ENCODE measurements at places on chromosomes 5 and 9. TPM values are rescaled to one million over a fixed set of nuclear protein-coding genes. Genes with fewer than 3 reads are reported as not detected.

The BRD3 gene
- 37.1 TPM for total RNA-seq

GRCh38 chr9:73077625-73078030 lies 74.0 kb upstream of the ANXA1 start:
- no peak for DNase-seq

DNA sequence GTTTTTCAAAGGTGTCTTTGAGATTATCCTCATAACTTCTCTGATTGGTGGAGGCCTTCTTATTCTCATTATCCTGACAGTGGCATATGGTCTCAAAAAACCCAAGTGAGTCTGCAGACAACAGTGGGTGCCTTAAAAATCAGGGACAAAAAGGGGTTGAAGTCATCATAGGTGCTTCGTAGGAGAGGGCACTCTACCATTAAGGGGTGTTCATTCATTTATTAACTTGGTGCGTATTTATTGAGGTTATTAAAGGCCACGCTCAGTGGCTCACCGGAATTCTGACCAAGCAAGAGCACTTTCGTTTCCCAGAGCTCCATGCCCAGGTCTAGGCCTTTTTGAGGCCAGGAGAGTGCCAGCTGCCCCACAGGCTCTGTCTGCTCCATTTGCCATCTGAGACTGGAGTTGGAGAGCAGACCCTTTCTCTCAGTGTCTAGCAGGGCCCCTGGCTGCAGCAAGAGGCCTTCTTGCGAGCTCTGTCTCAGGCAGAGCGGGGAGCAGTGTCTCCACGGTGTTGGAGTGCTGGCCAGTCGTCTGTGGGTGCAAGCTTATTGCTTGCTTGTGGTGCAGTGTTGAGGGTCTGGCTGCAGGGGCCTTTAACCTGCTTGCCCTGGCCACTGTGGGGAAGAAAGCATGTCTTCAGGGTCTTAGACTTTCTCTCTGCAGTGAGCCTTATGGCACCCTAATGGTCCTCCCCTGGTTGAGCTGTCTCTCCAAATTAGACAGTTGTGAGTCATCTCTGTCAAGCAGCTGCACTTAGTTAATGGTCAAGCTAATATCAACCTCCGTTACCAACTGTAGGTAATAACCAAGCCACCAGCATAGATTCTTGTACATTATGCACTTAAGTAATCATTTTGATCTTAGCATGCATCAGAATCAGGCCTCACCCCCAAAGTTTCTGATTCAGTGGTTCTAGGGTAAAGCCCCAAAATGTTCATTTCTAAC lies 62.6 kb downstream of the IL31RA start:
- DNase-seq = no peak

DNA sequence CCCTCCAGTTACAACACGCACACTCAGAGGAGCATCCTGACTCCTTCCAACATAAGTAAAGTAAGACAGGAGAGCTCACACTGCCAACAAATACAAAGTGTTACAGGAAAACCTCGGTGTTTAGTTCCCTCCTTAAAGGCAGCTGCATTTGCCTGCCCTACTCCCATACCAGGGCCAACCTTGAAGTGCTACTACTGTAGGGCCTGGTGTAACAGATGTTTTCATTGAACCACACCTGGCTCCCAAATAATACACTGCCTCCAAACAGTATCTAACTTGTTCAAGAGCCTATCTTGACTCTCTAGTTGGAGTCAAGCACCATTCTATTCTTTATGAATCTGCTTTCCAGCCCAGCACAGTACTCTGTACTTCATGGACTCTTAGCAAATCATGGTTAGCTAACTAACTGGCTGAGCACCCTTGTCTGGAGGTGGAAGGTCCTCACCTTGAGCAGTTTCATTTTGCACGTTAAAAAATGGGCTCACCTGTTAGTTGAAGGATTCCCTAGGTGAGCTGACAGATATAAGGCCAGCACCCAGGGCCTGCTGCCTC lies 34.6 kb downstream of the TTC39B start:
- no peak for DNase-seq

GRCh38 chr9:14452539-14452938 lies 138.6 kb upstream of the NFIB start:
- DNase-seq = no peak

GRCh38 chr5:58970766-58971165 lies 387.9 kb downstream of the RAB3C start:
- DNase-seq = no peak

- DNase-seq = no peak
Measured at GRCh38 chr5:135996611-135997010, 32.2 kb upstream of the TGFBI start.

GRCh38 chr5:126516852-126517251 lies 78.2 kb downstream of the ALDH7A1 start:
- DNase-seq = no peak

DNA sequence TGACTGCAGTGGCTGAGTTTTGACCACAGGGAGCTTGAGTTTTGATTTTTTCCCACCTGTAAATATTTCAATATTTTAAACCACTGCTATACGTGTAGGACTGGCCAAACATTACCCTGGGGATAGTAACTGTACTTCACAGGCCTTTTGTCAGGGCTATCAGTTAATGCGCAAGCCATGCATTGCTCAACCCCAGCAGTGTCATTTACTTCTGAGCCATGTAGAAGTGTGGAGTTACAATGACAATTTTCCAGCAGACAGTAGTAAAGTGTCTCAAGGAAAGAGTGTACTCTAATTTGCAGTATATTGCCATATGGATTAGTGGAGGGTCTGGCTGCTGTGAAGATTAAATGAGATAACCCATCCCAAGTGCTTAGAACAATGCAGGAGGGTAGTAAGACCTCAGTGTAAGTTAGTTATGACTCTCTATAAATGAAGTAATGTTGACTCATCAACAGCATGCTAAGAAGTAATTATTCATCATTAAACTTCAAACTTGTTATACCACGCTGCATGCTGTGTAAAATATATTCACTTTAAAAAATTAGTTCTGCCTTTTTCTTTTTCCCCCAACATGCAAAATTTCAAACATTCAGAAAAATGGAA lies 489.2 kb downstream of the KDM4C start:
- DNase-seq = no peak

DNA sequence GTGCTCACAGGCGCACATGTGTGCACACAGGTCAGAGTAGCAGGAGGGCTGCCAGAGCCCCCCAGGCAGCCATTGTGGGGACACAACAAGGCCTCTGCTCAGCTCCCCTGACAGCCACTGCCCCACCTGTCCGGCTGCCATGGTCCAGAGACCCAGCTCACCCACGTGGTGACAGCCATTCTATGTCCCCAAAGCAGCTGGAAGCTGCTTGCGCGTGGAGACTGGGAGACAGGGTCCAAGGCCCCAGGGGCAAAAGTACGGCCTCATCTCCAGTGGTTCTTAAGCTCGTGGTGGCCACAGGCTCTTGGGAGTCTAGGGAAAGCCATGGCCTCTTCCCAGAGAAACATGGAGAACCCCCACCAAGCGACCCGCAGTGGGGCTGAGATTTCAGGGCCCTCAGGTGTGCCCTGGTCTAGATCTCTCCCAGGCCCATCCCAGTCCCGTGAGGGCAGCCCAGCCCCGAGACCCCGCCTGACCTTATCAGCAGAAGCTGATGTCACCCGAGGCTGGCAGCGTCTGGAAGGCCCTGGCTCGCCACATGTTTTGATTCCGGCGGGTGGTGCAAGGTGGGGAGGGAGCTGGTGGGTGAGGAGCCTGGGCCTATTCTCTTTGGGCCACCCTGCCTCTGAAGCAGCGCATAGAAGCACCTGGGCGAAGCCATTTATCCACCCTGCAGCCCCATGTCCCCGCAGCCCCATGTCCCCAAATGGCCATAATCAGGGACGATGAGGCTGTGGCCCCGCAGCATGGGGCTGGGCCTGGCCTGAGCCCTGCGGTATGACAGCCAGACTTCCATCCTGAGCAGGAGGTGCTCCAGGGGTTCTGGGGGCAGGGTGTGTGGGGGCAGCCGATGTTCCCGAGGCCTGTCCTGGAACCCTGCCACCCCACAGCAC lies 31.7 kb downstream of the GLT6D1 start:
- no peak for DNase-seq

The SLC25A48 gene
- total RNA-seq = 0.33 TPM

DNA sequence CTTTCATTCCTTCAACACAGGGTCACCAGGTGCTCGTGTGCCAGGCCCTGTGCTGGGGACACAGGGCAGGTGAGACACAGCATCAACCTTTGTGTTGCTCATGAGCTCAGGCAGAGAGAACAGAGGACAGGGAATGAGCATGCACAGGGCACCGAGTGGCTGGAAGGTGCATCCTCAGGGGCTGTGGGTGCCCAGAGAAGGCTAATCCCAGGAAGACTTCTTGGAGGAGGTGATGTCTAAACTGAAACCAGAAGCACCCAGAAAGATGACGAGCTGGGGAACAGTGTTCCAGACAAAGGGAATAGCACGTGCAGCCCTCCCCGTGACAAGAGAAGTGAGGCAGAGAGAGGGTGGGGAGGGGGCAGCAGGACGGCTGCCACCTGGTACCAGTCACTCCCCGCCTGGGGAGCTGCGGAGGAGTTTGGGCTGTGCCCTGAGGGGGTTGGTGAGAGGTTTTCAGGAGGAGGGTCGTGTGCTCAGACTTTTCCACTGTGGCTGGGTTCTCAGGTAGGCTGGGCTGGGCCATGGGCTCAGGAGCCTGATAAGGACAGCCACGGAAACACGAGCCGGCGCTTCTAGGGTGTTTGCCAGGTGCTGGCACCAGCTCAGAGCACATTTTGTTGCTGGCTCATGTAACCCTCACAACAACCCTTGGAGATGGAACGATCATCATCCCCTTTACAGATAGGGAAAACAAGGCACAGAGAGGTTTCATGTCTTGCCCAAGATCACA lies 46.0 kb downstream of the HMCN2 start:
- DNase-seq = no peak

DNA sequence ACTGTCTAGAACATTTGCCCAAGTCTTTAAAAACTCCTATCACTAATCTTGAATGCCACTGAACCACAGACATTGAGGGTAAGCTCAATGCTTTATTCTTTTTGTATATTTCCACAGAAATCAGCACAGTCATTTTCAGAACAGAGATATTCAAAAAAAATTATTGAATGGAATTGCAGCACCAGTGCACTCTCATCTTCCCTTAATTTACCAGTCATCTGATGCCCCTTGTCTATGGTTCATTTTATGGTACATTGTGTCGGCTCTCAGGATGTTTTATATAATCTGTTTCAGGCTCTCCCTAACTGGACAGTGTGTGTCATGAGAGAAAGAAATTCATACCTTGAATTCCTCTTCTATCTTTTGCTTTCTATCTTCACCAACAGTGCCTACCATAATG lies 158.4 kb upstream of the NR4A3 start:
- DNase-seq = no peak

DNA sequence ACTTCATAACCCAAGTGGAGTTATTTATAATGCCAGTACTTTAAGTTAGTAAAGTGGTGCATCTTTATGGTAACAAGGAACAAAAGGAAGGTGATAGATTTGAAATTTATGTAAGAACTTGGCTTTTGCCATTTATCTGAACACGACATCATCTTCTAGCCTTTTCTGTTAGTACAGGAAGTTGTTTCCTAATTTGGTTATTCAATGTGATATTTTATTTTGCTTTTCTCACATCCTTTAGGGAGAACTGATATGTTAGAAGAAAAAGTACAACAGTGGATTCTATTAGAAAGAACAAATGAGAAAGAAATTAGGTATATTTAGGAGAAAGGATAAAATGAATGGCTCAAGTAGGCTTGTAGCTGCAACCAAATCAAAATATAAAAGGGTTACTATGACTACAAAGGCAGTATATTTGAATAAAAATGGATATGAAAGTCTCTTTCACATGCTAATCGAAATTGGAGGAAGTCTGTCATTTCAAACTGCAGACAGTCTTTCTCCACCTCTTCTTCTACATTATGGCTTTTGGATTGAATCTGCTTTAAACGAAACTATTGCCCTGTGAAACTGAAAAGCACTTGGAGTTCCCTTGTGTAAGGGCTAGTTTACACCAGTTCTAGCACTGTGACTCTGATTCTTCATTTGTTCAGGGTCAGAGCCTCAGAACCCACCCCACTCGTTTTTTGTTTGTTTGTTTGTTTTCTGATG lies 18.5 kb upstream of the SLC24A2 start:
- DNase-seq = no peak

DNA sequence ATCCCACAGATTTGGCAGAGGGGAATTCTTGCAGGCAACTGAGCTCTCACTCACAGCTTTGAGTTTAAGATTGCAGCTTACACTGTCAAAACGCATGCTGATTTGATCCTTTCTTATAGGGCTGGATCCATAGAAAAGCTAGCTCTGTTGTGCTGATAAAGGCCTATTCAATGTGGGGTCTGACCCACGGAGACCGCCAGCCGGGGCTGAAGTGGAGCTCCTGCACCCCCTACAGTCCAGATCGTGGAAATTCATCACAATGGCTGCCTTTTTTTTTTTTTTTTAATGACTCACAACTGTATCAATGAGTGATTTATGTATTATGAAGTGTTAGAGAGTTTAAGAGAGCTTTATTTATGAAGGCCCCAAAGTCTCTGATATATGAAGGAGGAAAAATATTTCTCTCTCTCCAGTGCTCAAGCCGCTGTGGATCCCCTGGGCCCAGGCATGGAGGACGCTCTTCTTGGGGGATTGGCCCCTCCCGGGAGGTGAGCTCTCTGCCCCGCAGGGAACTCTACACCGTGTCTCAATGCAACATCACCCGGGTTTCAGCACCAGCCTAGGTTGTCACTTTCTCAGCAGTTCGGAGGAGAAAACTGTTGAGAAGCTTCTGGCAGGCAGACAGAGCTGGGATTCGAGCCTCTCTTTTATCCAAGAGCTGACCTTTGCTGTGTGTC lies 700.2 kb downstream of the IRX1 start:
- no peak for DNase-seq

GRCh38 chr5:124736082-124736804 lies 10.2 kb downstream of the ZNF608 start:
- DNase-seq = no peak

The SUSD3 gene
- total RNA-seq = 16.9 TPM

The GLDC gene
- total RNA-seq = 0.27 TPM

The RASGEF1C gene
- 0.31 TPM for total RNA-seq

DNA sequence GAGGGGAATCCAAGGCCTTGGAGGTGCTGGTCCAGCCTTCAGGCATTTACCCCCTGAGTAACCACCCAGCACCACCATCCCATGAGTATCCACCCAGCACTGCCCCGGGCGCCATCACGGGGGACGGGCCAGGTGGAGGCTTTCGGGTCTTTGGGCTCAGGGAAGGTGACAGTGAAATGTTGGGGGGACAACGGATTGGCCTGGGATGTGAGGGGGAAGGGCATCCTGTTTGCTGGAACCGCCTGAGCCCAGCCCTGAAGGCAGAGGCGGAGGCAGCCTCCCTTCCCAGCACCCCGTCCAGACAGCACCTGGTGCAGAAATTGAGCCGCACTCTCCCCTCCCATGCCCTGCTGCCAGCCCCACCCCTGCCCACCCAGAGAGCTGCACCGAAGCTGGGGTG lies 17.0 kb downstream of the ASS1 start:
- no peak for DNase-seq

The PITX1 gene
- total RNA-seq = 88.2 TPM

DNA sequence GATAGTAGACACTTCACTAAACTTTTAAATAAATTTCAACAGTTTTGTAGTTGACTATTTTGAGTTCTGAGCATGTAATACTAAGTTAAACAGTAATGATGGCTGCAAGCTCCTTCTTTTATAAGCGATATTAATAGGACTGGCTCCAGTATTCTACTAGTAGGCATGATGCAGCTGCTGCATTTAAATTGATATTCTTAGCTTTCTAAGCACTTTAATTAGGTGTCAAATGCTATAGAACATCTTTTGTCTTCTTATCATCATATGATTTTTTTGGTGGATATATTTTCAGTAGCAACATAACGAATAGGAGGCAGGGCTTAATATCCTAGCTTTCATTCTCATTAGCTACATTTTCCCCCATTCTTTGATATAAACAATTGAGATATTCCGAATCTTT lies 141.1 kb downstream of the FBXO4 start:
- no peak for DNase-seq

- DNase-seq = no peak
Measured at GRCh38 chr9:135994501-135995192, 33.5 kb upstream of the UBAC1 start.
